ENCODE measurements at places on chromosomes 1 and 21.

DNA sequence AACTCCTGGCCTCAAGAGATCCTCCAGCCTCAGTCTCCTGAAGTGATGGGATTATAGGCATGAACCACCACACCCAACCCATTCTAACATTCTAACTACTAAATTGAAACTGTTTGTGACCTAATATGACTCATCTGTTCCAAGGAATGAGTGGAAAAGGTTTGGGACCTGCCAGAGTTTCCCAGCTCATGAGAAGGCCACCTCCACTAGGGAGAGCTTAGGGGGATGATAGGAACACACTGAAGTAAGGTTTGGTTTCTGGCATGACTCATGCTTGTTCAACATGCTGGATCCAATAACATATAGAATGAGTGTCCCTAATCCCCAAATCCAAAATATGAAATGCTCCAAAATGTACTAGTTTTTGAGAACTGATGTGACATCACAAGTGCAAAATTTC lies 18.9 kb upstream of the SCAF4 start:
- DNase-seq = no peak

- no peak for DNase-seq
Measured at GRCh38 chr1:200660719-200661118, 9.0 kb downstream of the DDX59 start.

- no peak for DNase-seq
Measured at GRCh38 chr21:45323487-45324311, 36.0 kb upstream of the POFUT2 start.

- DNase-seq = no peak
Measured at GRCh38 chr1:23431431-23431830, 6.9 kb upstream of the TCEA3 start.

- DNase-seq = no peak
Measured at GRCh38 chr21:18023711-18024110, 204.6 kb upstream of the C21orf91 start.

DNA sequence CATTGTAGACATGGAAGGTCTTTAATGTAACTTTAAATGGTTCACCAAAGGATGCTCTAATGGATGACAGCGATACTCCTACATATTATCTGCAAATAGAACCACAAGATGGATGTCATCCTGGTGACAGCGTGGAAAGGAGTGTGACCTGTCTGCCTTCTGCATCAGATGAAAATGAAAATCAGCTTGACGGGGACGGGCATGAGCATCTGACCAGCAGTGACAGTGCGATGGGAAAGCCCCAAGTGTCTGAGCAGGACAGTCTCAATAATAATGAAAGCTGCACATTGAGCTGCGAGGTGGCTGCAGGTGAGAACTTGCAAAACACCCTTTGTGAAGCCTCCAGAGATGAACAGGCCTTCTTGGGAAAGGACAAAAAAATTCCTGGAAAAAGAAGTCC lies 25.2 kb downstream of the CNST start:
- no peak for DNase-seq

DNA sequence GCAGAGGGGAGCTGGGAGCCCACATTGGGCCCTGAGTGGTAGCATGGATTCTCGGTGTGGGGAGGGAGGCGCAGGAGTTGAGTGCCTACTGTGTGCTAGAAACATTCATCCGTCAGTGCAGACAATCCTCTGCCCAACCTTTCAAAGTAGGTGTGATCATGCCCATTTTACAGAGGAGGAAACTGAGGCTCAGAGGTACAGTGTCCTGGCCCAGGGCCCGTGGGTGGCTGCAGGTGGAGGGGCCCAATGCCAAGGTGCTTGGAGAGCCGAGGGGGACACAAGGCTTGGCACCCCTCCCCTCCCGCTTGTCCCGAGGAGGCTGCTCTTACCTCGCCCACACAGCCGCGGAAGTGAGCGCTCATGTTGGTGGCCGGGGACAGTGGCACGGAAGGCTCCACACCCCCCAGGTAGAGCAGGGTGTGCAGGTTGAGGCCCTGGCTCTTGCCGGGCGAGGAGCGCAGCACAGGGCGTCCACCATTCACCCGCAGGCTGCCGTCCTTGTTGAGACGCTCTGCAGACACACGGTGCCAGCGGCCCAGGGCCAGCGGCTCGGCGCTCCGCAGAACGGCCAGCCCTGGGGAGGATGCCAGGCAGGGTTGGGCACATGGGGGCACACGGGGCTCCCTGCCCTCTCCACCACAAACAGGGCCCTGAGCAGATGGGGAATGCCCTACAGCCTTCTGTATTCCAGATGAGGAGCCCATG lies 16.6 kb downstream of the LDLRAD2 start:
- no peak for DNase-seq

DNA sequence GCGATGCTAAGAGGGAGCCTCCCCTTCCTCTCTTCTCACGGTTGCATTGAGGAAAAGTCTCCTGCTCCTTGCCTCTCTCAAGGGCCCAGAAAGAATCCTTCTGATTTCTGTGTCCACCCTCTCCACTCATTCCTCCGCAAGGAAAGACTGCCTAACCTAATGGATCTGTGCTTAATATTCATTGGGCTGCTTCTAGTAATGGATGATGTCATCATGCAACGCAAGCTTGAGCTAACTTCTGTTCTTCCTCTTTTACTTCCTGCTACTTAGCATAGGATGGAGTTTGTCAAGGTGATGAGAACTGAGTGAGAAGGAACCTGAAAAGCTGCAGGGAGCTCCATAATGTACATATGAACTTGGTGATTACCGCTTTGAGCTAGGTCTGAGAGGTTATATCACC lies 35.2 kb upstream of the HMGB4 start:
- DNase-seq = no peak

DNA sequence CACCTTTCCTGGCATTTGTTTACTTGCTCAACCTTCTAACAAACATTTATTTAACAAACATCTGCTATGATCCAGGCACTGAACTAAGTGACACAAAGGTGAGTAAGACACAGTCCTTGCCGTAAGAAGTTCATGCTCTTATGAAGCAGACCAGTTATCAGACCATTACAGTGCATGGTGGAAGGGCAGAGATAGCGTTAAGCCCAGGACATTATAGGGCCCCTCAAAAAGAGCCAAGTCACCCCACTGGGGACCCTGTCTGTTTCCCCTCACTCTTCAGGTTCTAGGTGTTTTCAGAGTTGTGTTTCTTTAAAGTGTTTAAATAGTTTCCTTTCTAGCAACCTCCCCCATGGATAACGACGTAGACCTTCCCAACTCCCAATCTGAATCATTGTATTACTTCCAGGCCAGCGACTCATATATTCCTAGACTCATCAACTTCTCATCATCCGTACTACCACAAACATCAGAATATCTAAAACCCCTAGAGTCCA lies 39.3 kb downstream of the TCP10L start:
- DNase-seq = no peak

DNA sequence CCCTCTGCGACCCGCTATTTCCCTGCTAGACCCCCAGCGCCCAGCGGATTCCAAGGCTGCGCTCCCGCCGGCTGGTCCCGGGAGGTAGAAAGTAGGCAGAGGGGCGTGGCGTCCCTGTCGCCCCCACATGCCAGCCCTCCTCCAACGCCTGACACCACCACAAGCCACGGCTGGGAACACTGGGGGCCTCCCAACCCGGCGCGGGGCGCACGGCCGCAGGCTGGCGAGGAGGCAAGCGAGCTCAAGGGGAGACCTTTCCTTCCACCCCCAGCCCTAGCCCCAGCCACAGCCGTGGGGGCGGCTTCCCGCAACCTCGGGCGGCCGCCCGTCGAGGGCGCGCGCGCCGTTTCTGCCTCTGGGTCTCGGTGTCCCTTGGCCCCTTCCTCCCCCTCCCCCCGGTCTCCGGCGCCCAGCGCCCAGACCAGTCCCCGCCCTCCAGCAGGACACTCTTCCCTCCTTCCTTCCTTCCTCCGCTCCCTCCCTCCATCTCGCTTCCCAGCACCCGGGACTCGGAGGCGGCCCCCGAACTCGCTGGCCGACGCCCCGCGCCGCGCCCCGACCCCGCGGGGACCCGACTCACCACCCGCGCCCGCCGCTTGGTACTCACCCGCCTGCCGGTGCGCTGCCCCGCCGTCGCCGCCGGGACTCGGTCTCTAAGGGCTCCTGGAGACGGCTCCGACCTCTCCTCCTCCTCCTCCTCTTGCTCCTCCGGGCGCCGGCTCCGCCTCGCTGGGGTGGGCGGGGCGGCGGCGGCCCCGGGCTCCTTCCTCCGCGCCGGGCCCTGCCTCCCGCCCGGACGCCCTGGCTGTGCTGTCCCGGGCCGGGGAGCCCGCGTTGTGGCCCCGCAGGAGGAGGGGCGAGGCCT lies at the start of gene GNG12:
Gene GNG12 (minus strand): TSS at position 731 of the 865 bp plus-strand sequence. CDS start 125,781 bp downstream, outside the sequence.
- peak; percentile 73 for DNase-seq

DNA sequence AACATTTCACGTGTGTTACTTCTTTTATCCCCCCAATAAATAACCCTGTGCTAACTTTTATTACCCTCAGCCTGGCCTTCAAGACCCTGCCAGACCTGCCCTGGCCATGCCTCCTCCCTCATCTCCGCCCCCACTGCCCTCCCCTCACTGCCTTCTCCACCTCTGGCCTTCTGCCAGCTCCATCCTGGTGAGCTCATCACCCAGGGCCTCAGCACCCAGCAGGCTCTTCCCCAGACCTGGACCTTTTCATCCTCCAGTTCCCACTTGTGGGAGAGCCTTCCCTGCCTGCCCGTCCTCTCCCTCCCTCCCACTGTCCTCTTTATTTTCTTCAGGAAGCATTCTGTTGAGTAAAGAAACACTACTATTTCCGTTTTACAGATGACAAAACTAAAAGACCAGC lies 72.0 kb downstream of the SLC66A1 start:
- DNase-seq = no peak

DNA sequence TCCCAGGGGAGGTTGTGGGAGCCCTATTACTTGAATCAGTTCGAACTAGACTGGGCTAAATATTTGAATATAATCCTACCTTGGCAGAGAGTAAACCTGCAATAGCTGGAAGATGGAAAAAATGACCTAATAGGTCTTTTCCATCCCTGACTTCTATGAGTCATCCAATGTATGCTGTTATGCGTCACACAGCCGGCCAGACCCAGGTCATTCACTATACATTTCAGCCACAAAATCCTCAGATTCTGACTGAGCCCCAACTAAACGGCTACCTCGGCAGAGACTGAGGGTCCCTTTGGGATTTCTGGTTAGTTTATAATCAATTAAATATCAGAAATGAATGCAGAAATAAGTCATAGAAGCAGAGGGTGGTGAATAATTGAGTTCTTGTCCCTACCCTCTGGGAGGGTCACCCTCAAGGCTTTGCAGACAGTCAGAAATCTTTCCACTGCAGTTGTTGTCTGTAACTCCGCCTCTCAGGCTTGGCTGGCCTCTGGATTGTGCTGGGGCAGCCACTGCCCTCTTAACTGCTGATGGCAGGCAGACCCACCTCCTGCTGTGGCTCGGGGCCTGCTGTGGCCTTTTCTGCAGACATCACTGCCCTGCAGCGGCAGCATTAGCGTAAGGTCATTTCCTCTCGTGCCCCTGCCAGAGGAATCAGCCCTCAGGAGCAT lies 240.5 kb downstream of the TGFB2 start:
- DNase-seq = peak; percentile 76

- peak; percentile 24 for DNase-seq
Measured at GRCh38 chr1:23478896-23479665, 4.9 kb downstream of the ASAP3 start.

DNA sequence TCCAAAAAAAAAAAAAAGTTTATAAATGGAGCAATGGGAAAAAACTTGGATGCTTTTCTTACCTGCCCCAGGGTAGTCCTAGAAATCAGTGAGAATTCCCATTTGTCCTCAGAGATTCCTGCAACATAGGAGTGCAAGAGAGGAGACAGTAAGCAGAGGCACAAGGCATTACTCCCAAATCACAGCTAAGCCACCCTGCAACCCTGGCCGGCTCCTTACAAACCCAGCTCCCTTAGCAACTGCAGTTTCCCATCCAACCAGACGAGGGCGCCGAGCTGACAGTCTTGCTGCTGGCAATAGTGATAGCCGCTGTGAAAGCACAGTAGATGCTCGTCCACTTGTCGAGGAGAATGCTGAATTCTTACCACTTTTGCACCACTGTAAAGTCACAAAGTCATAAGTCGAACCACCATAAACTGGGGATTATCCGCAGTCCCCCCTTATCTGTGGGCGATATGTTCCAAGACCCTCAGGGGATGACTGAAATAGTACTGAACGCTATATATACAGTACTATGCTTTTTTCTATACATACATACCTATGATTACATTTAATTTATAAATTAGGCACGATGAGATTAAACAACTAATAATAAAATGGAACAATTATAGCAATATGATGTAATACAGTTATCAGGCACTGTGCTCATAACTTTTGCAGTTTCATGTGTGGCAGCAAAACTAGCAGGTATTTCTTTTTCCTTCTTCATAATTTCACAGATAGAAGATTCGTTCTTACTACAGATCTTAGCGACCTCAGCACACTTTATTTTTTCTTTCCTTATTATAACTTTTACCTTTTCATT lies 6.0 kb upstream of the PITHD1 start:
- peak; percentile 90 for DNase-seq

- no peak for DNase-seq
Measured at GRCh38 chr1:155890251-155890650, 20.9 kb downstream of the RIT1 start.

DNA sequence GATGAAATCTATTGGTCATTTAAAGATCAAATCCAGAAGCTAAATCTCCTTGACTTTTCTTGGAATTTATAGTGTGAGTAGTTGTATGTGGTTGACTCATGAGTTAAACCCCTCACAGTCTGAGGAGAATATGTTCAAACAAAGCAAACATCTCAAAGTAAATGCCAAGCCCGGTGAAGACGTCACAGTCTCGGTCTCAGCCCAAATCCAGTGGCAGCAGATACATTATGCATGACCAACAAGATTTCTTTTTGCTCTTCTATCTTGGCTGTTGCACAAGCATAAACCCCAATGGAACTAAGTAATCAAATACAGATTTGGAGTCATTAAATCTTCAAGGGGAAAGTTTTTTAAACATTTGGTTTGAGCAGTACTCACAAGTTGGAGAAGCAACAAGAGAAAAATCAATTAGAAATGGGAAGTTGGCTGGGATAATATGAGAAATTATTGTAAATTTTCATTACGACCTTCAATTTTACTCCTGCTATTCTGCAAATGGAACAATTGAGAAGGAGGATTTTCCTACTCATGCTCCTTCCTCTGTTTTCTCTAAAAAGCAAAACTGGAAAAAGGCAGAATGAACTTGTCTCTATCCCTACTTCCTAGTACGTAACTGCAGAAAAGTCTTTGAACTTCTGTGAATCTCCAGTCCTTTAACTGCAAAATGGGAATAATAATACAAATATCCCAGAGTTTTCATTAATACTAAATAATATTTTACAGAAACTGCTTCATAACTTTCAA lies 575.8 kb downstream of the NUF2 start:
- DNase-seq = no peak

DNA sequence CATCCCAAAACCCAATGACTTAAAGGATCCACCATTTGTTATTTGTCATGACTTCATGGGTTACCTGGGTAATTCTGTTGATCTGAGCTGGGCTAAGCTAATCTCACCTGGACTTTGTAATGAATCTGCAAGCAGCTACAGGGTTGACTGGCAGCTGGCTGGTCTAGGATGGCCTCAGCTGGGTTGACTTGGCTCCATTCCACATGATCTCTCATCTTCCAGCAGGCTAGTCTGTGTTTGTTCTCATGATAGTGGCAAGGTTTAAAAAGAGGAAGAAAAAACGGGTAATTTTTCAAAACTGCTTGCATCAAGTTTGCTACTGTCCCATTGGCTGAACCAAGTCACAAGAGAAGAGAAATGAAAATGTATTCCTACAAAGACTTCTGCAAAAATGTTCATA lies 24.8 kb upstream of the ZMYM4 start:
- no peak for DNase-seq
